Astrocyte of the spinal cord (primary cell): ENCODE measurements at places on chromosomes 3 and 15.

DNA sequence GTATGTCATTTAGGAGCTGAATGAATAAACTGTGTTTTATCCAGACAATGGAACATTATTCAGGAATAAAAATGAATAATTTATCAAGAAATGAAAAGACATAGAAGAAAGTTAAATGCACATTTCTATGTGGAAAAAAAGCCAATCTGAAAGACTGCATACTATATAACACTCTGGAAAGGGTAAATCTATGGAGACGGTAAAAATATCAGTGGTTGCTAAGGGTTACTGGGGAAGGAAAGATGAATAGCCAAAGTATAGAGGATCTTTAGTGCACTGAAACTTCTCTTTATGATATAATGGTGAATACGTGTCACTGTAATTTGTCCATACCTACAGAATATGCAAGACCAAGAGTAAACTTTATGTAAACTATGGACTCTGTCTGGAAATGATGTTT is 46.0 kb upstream of the PEX5L start:
- no peak for DNase-seq

- DNase-seq: no peak
Measured at GRCh38 chr3:19739504-19739903, 194.5 kb downstream of the EFHB start.

- DNase-seq: peak; percentile 78
Measured at GRCh38 chr3:22284559-22284958, 533.5 kb upstream of the ZNF385D start.

GRCh38 chr15:100985401-100985800 is 66.2 kb downstream of the LRRK1 start:
- no peak for DNase-seq

GRCh38 chr3:78832785-78833204 is 935.0 kb downstream of the ROBO1 start:
- no peak for DNase-seq

GRCh38 chr15:39756806-39757522 is 25.7 kb downstream of the FSIP1 start:
- peak; percentile 81 for DNase-seq

GRCh38 chr15:38378161-38378560 is 75.8 kb upstream of the FAM98B start:
- no peak for DNase-seq

DNA sequence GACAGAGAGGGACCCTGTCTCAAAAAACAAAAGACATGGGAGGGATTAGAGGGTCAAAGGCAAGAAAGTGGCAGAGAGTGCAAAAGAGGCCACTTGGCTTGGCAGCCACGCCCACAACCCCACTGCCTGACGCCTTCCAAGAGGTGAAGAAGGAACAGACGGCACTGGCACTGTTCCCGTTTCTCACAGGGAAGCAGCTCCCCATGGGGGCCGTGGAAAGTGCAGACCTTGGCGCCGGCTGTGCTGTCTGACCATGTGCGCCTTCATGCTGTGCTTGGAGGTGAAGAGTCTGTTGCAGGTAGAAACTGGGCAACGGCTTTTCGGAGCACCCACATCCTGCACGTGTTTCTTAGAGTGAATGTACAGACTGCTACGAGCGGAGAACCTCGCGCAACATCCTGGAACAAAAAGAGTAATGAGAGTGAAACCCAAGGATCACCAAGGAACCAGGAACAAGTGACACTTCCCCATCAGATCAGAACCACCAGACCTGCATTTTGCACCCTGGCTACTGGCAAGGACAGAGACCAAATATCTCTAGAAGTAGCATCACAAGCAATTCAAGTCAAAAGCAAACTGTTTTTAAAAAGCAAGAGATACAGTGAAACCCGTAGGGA is 9.7 kb downstream of the ZXDC start:
- DNase-seq: no peak

DNA sequence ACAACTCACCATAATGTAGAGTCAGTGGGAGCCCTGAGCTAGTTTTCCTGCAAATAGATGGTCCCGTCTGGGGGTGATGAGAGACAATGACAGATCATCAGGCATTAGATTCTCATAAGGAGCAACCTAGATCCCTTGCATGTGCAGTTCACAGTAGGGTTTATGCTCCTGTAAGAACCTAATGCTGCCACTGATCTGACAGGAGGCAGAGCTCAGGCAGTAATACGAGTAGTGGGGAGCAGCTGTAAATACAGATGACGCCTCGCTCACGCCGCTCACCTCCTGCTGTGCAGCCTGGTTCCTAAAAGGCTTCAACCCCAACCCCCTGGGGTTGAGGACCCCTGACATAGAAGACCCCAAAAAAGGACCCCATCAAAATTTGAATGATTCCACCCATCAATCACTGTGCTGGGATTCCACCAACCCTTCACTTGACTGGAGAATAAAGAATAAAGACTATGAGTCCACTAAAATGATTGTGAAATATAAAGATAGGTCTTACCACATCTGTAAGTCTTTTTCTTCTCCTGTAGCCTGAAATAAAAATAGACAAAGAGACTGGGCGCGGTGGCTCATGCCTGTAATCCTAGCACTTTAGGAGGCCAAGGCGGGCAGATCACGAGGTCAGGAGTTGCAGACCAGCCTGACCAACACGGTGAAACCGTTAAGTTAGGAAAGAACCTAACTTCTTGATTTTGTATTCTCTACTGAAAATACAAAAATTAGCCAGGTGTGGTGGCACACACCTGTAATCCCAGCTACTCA is 9.9 kb upstream of the UBL7 start:
- DNase-seq: no peak

GRCh38 chr15:94255540-94255939 is 24.2 kb downstream of the MCTP2 start:
- no peak for DNase-seq

- DNase-seq: peak; percentile 40
Measured at GRCh38 chr15:68114356-68114755, 60.2 kb downstream of the PIAS1 start.

DNA sequence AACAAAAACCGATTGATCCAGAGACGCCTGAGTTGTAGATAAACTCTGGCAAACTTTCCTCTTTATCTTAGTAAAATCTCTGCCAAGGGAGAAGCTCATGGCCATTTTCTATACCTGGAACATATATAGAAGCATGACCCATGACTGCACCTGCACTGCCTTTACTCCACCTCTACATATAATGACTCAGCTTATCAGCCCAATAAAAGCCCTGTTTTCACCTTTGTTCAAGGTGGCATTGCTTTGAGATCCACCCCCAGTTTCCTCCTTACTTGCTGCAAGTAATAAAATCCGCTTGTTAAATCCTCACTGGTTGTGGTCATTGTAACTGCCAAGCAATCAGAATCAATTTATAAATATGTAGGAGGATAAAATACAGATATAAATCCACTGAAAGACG is 1280.4 kb downstream of the NSUN3 start:
- no peak for DNase-seq

GRCh38 chr3:123432832-123433523 is 15.9 kb downstream of the ADCY5 start:
- no peak for DNase-seq

- no peak for DNase-seq
Measured at GRCh38 chr3:190370369-190370768, 17.6 kb upstream of the CLDN16 start.

DNA sequence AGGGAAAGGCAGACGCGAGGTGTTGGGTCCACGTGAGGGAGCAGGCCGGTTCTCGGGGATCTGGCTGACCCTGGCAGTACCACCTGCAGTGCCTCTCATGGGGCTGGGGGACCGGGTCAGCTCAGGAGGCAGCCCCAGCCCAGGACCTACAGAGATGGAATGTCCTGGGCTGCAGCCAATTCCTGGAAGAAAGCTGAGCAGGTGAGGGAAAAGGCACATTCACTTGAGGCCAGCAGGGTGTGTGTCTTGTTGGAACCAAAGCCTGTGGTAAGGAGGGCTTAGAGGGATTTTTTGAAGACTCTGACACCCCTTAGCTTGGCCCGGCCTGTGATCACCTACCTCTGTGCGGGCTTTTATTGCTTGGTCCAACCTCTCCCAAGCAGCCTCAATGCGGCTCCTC is 15.8 kb downstream of the PLA2G4B start:
- DNase-seq: no peak

DNA sequence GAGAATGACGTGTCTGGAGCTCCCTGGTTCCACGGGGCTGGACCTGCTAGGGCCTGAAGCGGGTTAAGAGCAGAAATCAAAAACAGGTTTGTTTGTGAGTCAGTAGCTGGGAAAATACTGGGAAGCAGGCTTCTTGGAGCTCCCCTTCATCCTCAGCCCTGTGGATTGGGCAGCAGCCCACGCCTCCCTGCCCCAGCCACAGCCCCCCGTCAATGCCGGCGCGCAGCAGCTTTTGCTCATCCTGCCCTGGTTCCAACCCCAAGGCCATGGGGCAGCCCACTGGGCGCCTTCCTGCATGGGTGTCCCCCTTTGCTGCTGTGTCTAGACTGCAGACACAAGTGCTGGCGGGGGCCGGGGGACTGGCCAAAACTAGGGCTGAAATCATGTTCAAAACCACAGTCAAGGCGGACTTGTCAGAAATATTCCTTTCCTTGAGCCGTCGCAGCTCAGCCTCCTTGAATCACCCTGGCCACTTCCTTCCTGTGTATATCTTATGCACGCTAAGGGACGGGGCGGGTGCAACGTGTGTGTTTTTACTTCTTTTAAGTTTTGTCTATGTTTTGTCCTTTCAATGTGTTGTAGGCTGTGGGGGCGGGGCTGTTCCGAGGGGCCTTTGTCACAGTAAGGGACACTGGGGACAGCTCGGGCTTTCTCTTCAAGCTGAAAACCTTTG is 108.1 kb downstream of the KLF13 start:
- peak; percentile 77 for DNase-seq

- no peak for DNase-seq
Measured at GRCh38 chr3:151085889-151086483, 522 bp downstream of the MED12L start.

- no peak for DNase-seq
Measured at GRCh38 chr3:138220242-138220641, 33.1 kb downstream of the ARMC8 start.

DNA sequence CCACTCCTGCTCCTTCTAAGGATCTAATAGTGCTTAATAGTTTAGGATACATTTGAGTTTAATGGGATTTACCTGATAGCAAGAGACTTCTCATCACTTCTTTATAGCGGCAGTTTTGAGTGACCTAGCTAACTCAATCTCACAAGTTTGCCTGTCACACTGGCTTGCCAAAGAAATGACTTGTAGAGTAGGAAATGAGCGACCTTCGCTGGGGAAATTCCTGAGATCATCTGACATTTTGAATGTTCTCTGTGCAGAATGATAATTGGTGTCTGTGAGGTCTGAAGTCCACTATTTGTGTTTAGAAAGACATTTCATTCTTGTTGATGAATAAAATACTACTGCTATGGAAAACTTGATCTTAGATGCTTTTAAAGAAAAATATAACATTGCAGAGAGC is 30.3 kb downstream of the SUCLG2 start:
- DNase-seq: no peak

- no peak for DNase-seq
Measured at GRCh38 chr15:36221992-36222391, 357.4 kb upstream of the CDIN1 start.

DNA sequence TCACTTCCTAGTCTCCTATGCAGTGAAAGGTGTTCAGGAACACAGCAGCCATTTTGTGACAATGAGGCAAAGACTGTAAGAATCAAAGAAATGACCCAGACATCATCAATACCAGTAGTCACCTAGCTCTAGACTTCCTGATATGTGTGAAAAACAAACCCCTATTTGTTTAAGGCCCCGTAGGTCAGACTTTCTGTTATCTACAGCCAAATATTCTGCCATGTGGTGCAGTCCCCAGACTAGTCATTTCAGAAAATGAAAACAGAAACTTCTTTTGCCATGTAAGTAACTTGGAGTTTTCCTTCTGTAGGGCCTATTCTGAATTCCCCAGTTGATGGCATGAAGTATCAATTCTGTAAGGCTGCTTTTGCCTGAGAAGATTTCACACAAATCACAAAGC is 181.7 kb upstream of the SNTN start:
- DNase-seq: no peak

DNA sequence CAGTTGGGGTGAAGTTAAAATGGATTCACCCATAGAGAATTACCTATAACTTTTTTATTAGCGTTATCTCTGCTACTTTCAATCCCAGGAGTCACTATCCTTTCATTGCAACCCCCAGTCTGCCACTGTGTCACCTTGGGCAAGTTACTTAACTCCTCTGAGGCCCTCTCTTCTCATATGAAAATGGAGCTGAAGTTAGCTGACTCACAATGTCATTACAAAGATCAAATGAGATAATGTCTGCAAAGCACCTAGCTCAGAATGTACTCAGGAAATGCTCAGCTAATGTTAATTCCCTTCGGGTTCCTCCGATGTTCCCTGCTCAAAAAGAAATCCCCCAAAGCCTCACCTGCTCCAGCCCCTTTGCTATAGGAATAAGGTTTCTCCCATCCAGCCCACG is 50.0 kb downstream of the TRIM42 start:
- DNase-seq: no peak

DNA sequence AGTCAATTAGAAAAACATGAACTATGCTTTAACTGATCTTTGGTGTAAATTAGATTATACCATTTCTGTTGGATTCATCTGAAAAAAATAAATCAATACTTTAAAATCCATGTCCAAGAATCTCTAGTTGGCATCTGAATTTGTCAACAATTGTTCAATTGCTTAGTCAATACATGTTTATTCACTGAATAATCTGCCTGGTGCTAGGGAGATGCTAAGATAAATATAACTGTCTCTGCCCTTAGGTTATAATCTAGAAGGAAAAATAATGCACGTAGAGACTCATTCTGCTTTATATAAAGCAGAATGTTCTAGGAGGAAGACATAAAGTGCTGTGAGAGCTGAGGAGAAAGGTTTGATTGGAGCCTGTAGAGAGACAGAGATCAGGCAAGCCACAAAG is 537.2 kb upstream of the IL12A start:
- DNase-seq: no peak

GRCh38 chr15:67821784-67822440 is 3.4 kb upstream of the SKOR1 start:
- DNase-seq: no peak

DNA sequence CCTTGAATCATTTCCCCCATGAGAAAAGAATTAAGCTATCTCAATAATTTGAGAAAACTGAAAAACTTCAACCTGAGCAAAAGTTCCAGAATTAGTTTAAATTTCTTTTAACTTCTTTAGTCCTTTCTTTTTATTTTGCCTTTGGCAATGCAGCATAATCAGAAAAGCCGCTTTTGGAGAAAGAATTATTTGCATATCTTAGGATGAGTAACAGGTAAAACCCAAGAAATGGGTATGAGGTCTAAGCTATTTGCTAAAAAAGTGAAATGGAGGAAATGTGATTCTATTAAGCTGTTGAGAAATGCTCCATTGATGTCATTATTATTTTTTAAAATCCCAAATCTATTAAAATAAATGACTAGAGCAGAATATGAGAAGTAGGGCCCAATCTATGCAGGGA is 1238.3 kb upstream of the GBE1 start:
- no peak for DNase-seq

DNA sequence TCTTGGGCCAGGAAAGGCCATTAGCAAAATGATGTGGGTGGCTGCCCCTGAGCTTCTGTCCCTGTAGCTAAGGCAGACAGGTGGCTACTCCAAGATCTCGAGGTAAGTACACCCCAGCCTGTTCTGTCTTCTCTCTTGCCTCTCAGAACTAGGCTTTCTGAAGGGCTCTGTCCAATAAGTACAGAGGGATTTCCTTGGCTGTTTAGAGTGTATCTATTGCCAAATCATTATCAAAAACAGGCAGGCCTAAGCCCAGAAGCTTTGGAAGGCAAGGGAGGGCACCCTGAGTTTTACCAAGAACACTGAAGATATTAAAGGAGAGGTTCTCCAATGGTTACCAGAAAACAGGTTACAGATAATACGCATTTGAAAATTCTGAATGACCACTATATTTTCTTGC is 156.6 kb downstream of the MYRIP start:
- DNase-seq: no peak
